ENCODE measurements at places on chromosomes 1 and 21.

DNA sequence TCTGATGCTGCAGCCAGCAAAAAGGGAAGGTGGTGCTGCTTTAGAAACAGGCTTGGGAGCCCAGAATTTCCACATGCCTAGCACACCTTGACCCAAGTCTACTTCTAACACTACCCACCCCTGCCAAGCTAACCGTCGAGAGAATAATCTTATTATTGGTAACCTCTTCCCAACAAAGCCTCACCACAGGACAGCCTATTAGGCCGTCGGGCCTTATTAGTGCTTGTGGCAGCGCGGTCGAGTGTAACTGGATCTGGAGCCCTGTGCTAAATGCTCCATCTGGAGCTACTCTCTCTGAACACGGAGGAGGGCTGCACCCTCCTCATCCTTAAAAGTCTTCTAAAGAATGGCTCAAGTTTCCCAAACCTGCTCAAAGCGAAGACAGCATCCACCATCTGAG is 165.5 kb upstream of the NFIA start:
- DNase-seq, result no peak

GRCh38 chr1:191453487-191453886 is 704.8 kb upstream of the RGS18 start:
- DNase-seq, result no peak

DNA sequence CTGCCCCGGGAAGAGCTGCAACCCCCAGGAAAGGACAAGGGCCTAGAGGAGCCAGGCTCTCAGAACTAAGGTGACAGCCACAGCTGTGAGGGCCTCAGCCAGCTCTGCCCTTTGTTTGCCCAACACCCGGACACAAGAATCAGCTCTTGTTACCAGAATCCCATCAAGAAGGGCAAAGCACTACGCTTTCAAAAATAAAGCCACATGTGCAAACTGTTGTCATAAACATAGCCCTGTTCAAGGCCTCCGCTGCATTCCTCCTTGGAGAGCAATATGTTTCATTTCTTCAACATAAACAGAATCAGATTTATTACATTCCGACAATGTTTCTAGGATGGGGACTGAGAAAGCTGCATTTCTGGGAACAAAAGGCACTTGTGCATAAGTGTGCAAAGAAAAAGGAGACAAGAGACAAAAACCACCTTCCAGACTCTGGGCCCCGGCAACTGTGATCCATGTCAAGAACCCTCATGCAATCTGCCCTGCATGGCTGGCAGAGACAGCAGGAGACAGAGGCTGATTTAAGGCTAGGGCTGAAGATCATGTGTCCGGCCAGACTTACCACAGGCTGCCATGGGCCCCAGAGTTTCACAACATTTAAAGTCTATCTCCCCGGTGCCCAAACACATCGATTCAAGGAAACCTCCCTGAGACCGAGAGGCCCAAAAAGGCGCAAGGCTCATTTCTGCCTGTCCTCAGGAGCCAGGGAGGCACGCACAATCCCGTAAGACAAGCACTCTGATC is 71.0 kb downstream of the SSBP3 start:
- no peak for DNase-seq

- DNase-seq, result no peak
Observed at GRCh38 chr1:51950701-51951100, 39.8 kb downstream of the RAB3B start.

- no peak for DNase-seq
Observed at GRCh38 chr1:156589546-156589945, 2.0 kb upstream of the NAXE start.

All from RWPE1 (cell line).